ENCODE measurements at places on chromosomes 3 and 15.

DNA sequence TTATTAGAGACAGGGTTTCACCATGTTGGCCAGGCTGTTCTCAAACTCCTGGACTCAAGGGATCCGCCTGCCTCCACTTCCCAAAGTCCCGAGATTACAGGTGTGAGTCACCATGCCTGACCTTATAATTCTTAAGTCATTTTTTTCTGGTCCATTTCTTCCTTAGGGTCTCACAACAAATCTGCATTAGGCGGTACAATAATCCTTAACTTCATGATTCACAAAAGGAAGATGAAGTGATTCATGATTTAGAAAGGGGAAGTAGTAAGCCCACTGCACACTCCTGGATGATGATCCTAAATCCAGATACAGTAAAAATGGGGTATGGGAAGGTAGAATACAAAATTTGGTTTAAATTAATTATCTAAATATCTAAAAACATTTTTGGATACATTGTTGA is 45.0 kb upstream of the TKT start:
- DNase-seq = no peak

DNA sequence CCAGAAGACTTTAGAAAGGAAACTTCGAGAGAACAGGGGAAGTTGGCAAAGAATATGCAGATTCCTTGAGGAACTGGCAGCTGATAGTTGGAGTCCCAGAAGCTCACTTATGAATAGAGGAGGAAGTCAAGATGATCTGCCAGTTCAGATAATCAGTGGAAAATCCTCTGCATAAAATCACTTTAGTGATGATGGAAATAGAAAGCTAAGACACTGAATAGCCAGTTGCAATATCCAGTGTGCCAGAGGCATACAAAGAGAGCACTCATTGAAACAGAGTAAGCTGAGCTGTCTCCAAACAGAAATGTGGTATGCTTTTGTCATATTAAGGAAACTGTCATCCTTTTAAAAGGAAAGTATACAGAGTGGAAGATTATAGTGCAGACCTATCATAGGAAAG is 1207.6 kb downstream of the OTOL1 start:
- DNase-seq = no peak

- DNase-seq = no peak
Observed at GRCh38 chr3:106862067-106862466, 515.2 kb upstream of the CCDC54 start.

DNA sequence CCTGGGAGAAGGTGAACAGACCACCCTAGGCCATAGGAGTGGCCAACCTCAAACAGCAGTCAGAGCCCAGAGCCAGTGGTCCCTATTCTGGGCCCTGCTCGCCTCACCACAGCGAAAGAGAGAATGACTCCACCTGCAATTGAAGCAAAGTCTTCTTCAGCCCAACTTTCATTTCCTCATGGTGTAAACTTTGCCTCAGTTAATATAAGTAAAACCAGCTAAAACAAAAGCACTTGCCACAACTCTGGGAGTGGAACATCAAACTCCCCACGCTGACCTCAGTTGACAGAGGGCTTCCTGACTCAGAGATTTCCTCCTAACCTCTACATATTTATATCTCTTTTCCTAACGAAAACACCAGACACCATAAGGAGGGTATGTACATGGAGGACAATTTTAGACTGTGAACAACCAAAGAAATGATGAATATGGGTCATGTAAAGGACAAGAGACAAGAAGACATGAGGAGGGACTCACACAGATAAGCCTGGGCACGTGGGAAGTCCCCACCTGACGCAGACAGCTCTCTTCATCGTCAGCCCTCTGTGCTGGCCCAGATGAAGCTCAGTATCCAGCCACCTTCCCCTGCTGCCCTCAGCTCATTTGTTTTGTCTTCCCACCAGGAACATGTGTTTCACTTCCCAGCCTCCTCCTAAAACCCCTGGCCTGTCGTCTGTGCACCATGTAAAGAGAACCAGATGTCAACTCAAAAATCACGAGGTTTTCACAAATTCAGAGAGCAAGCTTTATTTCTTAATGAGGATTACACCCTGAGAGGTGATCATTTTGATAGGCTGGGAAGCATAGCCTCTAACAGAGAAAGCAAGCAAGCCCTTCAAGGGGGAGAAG is 140.9 kb downstream of the KCNMB2 start:
- DNase-seq = no peak

All from NCI-H2029 (cell line).